Activated CD4-positive, alpha-beta T cell treated with anti-CD3 and anti-CD28 coated beads for 24 hours (primary cell): ENCODE measurements at places on chromosomes 7 and 10.

DNA sequence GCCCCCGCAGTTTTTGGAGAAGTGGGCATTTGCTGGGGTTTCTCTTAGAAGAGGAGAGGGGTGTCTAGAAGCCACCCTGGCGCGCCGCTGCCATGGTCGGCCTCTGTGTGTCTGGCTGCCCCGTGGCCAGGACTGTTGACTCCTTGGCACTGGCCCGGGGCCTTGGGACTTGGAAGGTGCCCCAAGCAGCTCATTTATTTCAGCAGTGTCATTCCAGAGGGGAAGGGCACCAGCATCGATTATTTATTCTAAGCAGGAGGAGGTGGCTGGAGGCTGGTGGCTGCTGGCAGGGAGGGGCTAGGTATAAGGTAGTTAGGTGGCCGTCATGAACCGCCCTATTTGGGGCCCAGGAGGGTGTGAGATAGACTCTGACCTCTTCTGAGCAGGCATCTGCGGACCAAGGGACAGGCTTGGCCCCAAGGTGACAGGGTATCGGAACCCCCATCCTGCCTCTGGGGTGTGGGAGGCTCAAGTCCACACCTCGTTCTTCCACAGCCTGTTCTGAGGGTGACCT lies 1.6 kb downstream of the GTF2IRD1 start:
- DNase-seq: no peak

DNA sequence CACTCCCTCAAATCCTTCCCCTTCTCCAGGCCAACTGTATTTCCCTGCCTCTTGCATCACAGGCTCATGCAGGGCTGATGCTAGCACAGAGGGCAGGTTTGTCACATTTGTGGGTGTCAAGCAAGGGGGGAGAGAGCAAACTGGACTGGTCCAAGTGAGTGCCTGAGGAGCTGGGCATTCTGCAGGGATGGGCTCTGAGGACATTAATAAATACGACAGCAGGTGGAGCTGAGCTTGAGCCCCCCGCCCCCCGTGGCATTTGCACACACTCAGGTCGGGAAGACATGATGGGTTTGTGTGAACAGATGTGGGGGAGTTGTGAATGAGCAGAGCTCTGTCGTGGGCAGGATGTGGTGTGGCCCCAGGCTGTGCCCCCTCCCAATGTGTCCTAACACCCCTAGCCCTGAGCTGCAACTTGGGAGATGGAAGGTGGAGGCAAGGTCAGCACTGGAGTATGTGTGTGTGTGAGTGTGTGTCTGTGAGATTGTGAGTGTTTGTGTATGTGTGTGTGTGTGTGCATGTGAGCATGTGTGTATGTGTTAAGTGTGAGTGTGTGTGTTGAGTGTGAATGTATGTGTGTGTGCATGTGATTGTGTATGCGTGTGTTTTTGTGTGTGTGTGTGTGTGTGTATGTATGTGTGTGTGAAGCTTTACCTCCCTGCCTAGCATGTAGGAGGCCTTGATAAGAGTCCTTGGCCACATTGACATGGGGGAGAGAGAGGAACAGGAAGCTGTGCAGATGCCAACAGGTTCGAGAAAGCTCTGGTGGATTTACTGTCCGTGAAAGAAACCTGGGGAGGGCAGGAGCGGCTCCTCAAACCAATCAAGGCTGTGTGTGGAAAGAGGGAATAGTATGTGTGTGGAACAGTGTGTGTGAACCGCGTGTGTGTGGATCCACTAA lies 9.1 kb downstream of the RASSF4 start:
- no peak for DNase-seq

GRCh38 chr7:43314379-43315158 lies 202.1 kb downstream of the HECW1 start:
- peak; percentile 11 for DNase-seq

DNA sequence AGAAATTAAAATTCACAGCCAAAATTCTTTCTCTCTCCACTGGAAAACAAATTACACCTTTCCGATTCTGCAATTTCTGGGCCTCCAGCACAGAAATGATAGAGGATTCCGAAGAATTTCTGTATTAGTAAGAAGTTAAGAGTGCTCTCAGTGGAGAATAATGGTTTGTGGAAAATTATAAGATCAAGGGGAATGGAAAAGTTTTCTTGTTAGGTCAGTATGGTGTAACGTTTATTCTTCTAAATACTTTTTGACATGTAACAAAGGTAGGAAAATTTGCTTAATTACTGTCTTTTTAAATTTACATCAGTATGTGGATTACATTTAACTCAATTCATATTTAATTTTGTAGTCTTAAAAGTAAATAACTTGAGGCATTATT lies 288.3 kb upstream of the NFE2L3 start:
- no peak for DNase-seq

GRCh38 chr10:20406281-20407104 lies 490.6 kb downstream of the NEBL start:
- DNase-seq: no peak

DNA sequence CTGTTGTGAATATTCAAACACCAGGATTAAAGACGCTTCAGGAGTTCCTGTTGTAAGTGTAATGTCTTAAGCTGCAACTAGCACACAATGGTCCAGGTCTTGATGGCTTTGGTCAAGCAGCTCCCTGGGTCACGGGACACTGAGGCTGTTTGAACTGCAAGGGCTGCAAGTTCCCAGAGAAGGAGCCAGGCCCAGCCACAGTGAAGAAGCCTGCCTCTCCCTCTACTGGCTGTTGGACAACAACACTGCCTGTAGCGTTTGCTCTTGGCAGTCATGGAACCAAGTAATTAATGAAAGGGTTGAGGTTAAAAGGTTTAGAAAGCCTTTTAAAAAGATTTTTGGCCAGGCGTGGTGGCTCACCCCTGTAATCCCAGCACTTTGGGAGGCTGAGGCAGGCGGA lies 31.9 kb upstream of the GUSB start:
- no peak for DNase-seq

DNA sequence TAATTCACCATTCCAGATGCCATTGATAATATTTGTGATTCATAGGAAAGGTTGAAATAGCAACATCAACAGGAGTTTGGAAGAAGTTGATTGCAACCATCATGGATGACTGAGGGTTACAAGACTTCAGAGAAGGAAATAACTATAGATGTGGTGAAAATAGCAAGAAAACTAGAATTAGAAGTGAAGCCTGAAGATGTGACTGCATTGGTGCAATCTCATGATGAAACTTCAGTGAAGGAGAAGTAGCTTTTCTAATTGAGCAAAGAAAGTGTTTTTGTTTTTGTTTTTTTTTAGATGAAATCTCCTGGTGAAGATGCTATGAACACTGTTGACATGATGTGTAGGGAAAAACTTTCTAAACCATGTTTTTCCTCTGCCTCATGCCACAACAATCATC lies 18.7 kb upstream of the CD36 start:
- no peak for DNase-seq

- no peak for DNase-seq
Observed at GRCh38 chr10:32217216-32217615, 129.7 kb downstream of the EPC1 start.

DNA sequence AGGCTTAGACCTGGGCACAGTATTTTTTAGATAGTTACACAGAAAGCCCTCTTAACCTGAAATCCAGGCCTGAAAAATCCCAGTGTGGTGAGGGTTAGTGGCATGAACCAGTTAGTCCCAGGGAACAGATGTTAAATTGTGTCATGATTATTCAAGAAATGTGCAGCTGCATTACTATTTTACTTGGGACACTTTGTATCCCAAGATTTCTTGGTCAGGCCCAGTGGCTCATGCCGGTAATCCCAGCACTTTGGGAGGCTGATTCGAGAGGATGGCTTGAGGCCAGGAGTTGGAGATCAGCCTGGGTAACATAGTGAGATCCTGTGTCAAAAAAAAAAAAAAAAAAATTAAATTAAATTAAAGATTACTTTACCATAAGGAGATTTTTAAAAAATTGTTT lies 36.0 kb upstream of the OTUD1 start:
- no peak for DNase-seq

DNA sequence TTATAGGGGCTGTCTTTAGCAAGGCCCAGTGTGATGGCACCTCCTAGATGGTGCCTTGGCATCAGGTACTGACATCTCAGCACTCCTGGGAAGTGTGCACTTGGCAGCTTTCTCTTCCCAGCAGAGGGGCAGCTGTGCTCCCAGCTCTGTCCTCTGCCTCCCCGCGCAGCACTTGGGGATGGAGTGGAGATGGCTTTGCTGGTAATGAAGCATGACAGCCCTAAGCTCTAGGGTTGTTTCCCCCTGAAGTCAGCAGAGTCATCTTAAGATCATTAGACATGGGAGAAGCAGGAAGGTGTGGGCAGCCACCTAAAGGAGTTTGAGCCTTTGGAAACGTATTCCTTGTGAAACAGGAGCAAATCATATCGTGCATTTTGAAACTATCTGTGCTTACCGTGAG lies 46.7 kb downstream of the HTRA1 start:
- DNase-seq: no peak

DNA sequence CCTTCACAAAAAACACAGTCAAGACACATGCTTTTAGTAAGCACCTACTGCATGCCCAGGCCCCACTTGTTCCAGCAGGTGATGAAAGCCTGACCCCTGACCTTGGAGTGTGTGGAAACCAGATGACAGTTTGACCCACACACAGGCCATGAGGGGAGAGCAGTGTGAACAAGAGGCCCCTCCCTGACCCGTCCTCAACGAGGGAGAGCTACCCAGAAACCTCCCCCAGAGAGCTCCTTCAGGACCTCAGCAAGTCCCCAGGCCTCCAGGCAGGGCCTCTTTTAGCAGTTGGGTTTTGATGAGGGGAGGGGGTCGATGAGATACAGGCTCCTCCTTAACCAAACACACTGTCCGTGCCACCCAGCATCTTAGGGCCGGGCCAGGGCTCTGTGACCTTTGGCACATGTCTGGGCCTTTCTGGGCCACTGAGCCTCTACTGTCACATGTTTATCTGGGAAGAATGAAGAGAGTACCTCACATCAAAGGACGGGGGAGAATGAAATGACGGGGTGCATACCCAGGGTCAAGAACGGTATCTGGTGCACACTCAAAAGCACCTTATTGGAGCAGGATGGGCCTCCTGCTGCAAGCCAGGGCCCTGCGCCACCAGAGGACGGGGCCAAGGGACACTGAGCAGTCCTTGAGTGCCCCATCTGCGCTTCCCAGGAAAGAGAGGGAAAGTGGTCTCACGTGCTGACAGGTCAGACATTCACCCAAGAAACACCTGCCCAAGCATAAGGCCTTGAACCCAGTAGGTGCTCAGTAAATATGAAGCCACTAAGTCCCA lies 202.6 kb upstream of the ZMIZ1 start:
- no peak for DNase-seq

- no peak for DNase-seq
Observed at GRCh38 chr7:149171892-149172533, 23.3 kb upstream of the ZNF282 start.

DNA sequence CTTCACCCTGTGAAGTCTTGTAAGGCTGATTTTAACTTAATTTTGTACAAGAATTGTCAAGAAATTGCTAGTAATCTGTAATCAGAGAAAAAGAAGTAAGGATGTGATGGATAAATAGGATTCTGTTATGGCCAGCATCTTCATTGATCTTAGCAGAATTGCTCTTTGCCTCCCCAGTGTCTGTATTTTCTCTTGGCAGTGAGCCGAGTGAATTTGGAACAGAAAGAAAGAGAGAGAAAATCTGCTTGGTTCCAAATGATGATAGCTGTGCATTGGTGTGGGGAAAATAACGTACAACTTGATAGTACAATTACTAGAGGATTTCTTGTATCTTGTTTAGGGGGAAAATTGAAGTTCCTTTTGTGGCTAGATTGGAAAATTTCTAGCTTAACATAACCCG lies 34.6 kb downstream of the VTI1A start:
- DNase-seq: no peak

GRCh38 chr7:101736084-101736483 lies 81.3 kb upstream of the CUX1 start:
- DNase-seq: no peak

DNA sequence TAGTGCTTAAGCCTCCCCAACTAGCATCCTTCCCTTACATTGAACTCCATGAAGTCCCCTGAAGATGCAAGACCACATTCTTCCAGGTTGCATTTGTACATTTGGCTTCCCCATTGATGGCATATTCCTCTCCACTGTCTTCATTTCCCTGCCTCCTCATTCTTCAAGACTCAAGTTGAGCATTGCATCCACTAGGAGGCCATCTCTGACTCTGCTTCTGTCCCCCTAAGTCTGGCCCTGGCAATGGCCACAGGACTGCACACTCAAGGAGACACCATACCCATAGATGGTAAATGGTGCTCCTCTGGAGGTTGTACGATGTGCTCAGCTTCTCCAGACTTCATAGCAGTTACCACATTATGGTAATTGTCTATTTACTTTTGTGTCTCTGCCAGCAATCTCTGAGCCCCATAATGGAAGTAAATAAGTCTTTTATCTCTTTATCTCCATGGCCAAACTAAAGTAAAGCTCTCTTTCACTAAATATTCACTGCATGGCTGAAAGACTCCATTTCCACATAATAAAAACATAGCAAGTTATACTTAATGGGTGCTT lies 112.6 kb downstream of the PTPRZ1 start:
- DNase-seq: no peak

GRCh38 chr7:12646139-12646538 lies 41.3 kb upstream of the ARL4A start:
- DNase-seq: no peak

GRCh38 chr10:12656518-12657142 lies 307.3 kb downstream of the CAMK1D start:
- no peak for DNase-seq

- DNase-seq: no peak
Observed at GRCh38 chr7:71560354-71560995, 428.5 kb downstream of the GALNT17 start.

- no peak for DNase-seq
Observed at GRCh38 chr7:107505362-107505761, 35.5 kb downstream of the GPR22 start.

DNA sequence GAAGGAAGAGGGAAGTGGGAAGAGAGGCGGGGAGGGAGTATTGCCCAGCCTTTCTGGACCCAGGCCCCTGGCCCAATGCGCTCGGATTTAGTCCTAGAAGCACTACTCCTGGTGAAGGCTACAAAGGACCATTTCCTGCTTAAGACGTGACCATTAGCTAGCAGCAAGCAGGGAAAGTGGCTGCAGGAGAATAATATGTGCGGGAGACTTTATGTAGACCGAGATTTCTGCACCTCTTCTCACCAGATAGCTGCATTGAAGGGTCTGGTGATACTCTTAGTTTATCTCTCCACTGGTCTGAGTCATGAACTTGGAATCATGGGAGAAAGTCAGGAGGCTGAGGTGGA lies 3.1 kb downstream of the VAX1 start:
- DNase-seq: no peak

DNA sequence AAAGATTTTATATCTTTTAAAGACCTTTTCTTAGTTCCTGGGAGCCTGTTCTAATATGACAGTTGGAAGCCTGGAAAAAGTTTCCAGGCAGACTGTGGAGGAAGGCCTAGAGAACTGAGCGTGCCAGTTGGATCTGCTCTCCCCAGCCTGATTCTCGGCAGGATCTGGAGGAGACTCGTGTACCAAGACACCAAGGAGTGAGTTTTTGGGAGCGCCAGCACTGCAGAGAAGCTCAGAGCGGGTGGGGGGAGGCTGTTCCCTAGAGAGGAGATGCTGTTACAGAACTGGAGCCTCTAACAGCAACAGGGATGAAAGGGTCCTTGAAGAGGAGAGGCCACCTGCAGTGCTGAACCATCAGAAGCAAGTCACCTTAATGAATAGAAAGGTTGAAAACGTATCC lies 52.9 kb downstream of the LYZL2 start:
- no peak for DNase-seq

GRCh38 chr10:75540357-75540966 lies 109.0 kb downstream of the LRMDA start:
- DNase-seq: no peak
